ENCODE measurements at places on chromosomes 5 and 9.

- no peak for DNase-seq
These were observed 354.1 kb upstream of the SLC30A5 start for GRCh38 chr5:68739752-68740151.

GRCh38 chr5:142473038-142473437 lies 148.2 kb upstream of the SPRY4 start:
- no peak for DNase-seq

DNA sequence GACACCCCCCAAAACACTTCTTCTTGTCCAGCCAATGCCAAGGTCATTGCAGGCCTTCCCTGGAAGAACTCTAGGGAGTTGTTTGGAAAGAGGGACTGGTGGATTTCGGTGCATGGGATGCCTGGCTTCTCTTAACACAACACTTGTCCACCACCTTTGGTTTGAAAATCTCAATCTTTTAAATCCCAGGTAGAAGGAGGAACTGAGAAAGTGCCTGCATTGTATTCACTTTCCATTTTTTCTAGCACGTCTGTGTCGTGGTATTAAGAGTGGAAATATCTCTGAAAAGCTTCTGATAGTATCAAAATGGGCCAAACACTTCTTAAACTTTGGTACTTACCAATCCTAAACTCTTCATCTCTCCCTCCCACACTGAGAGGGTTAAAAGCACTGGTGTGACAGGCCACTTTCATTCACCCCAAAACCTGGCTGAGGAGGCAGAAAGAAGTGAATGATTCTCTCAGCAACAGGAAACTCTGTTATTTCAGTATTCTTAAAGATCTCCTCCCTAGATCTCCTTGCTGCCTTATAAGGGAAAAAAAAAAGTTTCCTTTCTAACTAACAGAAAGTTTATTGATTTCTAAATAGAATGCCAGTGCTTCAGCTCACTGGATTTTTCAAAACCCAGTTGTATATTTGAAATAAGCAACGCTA lies 3.9 kb upstream of the NFIB start:
- no peak for DNase-seq

DNA sequence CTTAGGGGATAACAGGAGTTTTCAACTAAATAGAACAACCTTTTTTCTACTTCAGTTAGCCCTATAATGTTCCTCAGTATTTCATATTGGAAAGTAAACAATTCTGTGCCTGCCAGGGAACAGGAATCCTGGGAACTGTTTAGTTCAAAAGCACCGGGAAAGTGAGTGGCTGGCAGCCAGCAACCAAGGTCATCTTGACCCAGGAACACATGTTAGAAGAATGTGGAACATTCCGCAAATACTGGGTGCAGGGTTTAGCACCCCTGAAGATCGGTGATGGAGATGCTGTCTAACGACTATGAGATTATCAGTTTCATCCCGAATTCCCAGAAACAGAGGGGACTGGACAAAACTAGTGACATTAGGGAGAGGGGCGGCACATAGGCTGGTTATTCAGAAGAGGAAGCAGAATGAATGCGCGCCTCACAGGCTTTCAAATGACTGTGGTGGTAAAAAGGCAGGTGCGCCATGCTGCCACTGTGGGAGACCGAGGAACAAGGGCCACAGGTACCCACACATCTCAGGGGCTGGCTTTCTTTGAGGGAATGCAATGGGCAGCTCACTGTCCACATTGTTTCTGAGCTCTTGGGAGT lies 51.2 kb downstream of the IPPK start:
- DNase-seq: no peak

DNA sequence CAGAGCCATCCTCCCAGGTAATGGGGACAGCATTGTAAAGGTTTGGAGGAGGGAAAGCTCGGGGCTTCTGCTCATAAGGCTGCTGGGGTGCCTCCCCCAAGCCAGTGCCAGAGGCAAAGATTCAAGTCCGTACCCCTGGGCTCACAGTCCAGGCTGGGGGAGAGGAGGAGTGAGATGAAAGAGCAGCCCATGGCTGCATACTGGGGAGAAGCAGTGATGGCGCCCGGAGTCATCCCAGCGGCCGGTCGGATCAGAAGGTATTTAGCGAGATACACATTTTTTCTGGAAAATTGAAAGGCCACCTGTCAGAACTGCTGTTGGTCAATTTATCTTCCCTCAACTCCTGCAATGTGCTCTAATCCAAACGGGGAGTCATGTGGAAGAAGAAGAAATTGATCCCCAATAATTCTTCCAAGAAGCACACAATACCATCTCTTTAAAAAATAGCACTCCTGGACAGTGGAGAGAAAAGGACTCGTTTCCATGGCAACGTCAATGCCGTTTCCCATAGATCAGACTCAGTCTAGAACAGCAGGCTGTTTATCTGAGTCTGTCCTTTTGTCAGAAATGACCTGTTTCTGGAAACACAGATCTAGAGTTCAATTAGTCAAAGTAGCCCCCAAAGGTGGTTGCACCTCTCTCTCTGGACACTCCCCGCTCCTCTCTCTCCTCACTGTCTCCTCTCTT lies 65.9 kb downstream of the NSG2 start:
- no peak for DNase-seq

- peak; percentile 65 for DNase-seq
These were observed 18.3 kb upstream of the NEK6 start for GRCh38 chr9:124239249-124240073.

DNA sequence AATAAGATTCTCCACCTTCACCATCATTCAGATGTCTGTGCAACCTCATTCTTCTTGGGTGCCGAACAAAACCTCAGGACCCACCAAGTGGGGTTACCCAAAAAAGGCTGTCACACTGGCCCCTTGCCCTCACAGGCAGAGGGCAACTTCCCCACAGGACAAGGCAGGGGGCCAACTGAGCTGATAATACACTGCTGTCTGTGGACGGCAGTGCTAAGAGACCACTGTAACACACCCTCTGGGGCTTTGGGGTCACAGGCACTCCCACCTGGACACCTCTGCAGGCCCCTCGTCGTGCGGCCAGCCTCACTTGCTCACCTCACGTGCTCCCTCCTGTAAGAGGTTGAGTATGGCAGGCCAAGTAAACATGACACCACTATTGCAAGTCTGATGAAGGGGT lies 515.8 kb upstream of the COX7C start:
- no peak for DNase-seq

DNA sequence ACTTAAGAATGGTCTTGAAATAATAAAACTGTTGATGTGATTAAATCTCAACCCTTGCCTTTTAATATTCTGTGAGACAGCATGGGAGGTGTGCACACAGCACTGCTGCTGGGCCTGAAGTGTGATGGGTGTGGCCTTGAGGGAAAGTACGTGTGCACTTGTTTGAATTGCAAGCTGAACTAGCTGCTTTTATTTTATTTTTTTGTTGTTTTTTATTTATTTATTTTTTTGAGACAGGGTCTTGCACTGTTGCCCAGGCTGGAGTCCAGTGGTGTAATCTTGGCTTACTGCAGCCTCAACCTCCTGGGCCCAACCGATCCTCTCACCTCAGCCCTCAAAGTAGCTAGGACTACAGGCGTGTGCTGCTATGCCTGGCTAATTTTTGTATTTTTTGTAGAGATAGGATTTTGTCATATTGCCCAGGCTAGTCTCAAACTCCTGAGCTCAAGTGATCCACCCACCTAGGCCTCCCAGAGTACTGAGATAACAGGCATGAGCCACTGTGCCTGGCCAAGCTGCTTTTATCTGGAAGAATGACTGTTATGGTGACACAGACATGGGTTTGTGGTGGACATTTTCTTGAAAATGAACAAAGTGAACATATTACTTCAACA lies 58.9 kb downstream of the GPR107 start:
- no peak for DNase-seq

GRCh38 chr5:101561018-101561417 lies 657.9 kb upstream of the ST8SIA4 start:
- no peak for DNase-seq

DNA sequence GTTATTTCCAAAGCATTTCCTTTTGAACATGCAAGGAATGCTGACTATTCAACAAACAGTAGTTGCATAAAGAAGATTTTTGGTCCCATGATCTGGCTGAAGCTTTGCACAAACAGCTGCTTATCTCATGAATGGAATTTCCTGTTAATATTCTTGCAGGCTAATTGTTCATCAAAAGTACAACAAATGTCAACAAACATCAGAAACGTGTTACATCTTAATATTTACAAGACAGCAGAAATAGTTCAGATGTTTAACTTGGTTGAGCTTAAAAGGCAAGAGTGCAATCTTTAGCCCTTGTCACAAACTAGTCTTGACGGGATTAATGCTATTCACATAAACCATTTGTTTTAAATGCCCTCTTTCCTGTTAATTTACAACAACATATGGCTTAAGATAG lies 47.9 kb upstream of the BASP1 start:
- DNase-seq: no peak

DNA sequence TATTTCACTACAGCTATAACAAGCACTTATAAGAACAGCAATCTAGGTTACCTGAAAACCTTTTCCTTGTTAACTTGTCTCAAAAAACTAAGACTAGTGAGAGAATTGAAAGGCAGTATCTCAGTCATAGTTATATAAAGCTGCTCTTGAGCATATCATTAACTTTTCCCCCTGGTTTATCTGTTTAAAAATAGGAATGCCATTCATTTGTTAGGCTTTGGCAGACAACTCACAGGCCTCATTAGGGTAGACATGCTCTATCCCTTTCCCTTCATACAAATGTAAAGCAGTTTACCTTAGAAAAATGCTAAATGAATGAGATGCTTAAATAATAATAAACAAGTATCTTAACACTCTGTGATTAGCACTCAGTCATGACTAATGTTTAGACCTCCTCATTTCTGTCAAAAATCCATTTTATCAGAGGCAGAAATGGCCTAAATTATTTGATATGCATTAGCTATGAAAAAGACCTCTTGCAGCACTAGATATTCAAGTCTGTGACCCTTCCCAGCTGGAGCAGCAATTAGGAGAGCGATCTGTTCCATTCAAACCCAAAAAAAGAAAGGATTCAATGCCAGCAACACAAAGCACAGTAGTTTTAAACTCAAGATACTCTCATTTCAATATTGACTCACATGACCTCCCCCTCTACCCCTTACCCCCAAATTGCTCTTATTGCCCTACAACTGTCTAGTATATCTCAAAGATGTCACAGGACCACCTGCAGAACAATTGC lies 1578.8 kb upstream of the WWC1 start:
- no peak for DNase-seq

- no peak for DNase-seq
These were observed 34.9 kb downstream of the IRF1 start for GRCh38 chr5:132455614-132456115.

DNA sequence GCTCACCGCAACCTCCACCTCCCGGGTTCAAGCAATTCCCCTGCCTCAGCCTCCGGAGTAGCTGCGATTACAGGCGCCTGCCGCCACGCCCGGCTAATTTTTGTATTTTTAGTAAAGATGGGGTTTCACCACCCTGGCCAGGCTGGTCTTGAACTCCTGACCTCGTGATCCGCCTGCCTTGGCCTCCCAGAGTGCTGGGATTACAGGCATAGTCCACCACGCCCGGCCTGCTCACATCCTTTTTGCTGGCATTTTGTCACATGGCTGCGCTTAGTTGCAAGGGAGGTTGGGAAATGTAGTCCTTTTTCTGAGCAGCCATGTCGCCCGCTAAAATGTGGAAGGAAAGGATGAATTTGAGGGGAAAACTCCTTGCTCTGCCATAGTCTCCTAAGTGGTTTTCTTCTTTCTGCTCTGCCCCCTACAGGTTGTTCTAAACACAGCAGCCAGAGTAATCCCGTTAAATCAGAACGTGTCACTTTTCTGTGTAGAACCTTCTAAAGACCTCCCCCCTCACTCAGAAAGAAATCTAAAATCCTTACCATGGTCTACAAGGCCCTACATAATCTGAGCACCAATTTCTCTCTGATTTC lies 57.8 kb upstream of the HSPA9 start:
- DNase-seq: peak; percentile 83

- no peak for DNase-seq
These were observed 174.0 kb upstream of the ZNF618 start for GRCh38 chr9:113701774-113702755.
